K562 (cell line): ENCODE measurements at places on chromosomes 7 and 10. TPM values are rescaled to one million over a fixed set of nuclear protein-coding genes. Genes with fewer than 3 reads are reported as not detected.

DNA sequence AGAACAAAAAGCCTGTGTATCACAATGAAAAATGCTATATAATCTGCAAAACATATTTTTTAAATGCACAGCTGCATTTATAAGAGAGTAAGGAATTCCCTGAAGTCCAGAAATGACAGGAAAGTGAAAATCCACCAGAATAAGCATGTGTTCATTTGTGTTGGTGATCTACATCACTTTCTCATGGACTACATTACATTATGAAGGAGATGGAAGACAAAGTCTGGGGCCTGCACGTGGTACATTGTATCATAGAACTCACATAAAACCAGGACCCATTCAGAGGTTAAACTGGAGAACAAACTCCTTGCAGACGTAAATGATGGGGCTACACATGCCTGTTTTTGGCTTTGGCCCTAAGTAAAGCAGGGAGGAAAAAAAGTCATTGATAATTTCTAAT is 16.4 kb downstream of the IFIT3 start:
- DNase-seq: no peak

DNA sequence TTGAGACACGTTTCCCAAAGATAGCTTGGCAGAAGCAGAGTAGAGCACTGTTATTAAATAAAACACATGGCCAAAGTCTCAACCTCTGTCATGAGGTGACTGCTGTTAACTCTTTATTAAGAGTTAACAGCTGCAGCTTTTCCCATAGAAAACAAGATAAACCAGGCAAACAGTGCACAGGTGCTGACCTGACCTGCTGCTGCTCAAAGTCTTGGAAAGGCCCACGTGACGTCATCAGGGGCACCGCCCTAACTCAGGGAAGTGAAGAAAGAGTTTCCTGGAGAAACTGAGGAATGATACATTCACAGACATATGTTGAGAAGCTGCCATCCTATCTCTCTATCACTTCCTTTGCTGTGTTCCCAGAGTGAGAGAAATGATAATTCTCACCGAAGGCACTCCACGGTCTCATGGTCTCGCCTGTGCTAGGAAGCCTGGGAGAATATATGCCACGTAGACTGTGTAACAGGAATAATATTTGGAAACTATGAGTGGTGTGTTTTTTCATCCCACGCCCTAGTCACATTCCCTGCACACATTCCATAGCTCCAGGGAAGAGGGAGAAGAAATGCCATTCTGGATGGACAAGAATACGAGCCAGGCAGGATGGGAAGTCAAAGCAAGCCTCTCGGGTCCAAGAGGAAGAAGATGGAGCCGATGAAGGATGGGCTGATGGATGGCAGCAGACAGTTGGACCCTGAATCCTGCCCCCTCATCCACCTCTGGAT is 146.2 kb upstream of the NFE2L3 start:
- DNase-seq: no peak

DNA sequence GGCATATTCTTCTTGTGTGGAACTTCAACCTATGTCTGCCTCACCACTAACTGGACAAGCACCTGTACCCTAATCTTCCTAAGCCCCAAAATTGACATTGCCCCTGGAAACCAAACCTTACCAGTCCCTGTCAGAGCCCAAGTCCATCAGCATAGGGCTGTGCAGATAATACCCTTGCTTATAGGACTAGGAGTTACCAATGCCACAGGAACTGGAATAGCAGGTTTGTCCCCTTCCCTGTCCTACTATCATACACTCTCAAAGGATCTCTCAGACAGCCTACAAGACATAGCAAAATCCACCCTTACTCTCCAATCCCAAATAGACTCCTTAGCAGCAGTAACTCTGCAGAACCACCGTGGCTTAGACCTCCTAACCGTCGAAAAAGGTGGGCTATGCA is 19.8 kb downstream of the ZNF107 start:
- DNase-seq: no peak

KLF14 gene
- not detected in 2 replicates for polyA plus RNA-seq
